CD4-positive, alpha-beta T cell treated with Interleukin-17A for 4 hours (primary cell): ENCODE measurements at places on chromosomes 2 and 18.

GRCh38 chr2:100404411-100404810 lies 13.1 kb downstream of the CHST10 start:
- DNase-seq = no peak

GRCh38 chr2:114170070-114170469 lies 272.4 kb upstream of the DPP10 start:
- DNase-seq = no peak

DNA sequence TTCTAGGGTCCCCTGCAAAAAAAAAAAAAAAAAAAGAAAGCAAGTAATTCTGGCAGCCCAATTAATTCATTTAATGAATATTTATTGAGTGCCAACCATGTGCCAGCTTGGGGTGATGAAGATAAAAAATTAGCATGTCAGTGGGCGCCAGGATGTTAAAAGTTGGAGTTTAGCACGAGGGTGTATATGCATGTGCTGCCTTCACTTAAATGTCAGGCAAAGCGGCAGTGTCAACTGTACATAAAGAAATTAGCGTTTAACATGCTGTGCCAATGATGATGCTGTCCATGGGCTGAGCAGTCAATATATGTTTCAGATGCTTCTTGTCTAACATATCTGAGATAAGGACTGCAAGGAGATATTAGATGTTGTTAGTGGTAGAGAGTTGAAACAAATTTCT lies 49.5 kb downstream of the ASAP2 start:
- no peak for DNase-seq

- DNase-seq = no peak
These were observed 25.5 kb downstream of the RBM44 start for GRCh38 chr2:237824085-237824484.

DNA sequence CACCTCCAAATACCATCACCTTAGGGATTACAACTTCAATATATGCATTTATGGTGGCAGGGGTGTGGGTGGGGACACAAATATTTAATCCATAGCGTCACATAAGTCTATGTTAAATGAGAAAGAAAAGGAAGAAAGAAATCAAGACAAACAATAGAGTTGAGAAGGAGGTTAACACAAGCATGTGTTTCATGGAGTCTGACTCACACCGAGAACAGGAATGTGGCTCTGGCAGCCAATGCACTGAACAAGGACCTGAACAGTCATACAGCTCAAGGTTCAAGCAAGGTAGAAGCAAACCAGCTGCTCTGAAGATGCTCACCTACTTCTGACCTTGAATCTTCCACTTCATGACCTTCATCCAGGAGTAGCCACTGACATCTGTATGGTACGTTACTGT lies 36.2 kb upstream of the LPIN1 start:
- no peak for DNase-seq

GRCh38 chr2:96354492-96354891 lies 18.9 kb downstream of the NCAPH start:
- DNase-seq = no peak

DNA sequence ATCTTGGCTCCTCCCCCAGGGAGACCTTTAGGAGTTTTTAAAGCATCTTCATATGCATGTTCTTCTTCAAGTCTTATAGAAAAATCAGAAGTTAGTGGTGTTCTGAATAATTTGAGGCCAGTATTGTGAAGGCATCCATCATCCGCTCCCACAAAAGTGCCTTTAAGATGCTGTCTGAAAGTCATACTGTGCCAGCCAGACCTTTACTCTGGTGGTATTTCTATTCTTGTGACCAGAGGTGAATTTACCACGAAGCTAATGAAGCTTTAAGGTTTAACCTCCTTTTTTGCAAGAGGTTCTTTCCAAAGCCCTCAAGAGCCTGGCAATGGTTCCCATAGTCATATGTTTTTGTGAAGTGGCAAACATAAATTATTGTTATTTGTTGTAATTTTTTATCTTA lies 54.3 kb downstream of the SLC40A1 start:
- DNase-seq = no peak
